ENCODE measurements at places on chromosomes 11 and 22. TPM values are rescaled to one million over a fixed set of nuclear protein-coding genes. Genes with fewer than 3 reads are reported as not detected.

- DNase-seq, result no peak
- H3K36me3 ChIP-seq, result no peaks in the 10 kb centered on the region
- no peaks in the 10 kb centered on the region for H3K27me3 ChIP-seq
Measured at GRCh38 chr11:13685461-13686108, 17.1 kb downstream of the FAR1 start.

CASP5 gene
- not detected for total RNA-seq

DNA sequence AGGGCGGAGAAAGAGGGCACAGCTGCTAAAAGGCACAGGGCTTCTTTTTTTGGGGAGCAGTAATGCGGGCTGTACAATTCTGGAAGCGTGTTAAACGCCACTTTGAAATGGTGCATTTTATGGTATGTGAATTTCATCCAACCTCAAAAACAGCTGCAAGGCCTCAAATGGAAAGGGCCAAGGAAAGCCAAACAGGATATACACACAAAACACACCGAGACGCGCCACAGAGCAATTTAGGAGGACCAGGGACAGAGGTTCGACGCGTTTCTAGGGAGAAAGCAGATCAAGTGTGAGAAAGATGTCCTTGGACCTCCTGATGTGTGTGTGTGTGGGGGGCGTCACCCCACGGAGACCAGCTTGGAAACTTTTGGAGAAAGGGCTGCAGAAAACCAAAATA, 31.1 kb downstream of the TSPAN4 start:
- no peaks in the 10 kb centered on the region for H3K36me3 ChIP-seq
- no peak for DNase-seq
- H3K4me1 ChIP-seq, result no peaks in the 10 kb centered on the region
- no peak overlapping the region for H3K4me3 ChIP-seq
- H3K27ac ChIP-seq, result no peak overlapping the region

DNA sequence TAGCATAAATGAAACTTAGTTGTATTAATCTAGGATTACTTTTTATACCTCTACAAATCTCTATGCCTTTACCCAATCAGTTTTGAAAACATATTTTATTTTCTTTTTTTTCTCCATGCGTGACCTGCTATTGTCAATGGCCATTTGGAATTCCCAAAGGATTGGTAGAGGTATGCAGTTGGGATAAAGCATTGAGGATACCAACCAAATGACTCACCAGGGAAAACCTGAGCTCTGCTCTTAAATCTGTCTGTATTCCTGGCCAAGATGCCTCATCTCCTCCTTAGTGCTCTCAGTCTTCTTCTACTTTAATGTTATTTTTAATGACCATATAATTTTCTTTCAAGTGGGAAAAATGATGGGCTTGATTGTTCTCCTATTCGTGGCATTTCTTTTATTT, 61.9 kb downstream of the EHF start:
- no peaks in the 10 kb centered on the region for H3K27me3 ChIP-seq
- H3K4me1 ChIP-seq, result no peaks in the 10 kb centered on the region

KIRREL3 gene
- not detected for total RNA-seq

- no peaks in the 10 kb centered on the region for H3K4me1 ChIP-seq
- no peaks in the 10 kb centered on the region for H3K27me3 ChIP-seq
- H3K36me3 ChIP-seq, result no peaks in the 10 kb centered on the region
Measured at GRCh38 chr11:116938471-116939070, 101.1 kb upstream of the APOA1 start.

ARHGAP20 gene
- 3.4 TPM for total RNA-seq

DNA sequence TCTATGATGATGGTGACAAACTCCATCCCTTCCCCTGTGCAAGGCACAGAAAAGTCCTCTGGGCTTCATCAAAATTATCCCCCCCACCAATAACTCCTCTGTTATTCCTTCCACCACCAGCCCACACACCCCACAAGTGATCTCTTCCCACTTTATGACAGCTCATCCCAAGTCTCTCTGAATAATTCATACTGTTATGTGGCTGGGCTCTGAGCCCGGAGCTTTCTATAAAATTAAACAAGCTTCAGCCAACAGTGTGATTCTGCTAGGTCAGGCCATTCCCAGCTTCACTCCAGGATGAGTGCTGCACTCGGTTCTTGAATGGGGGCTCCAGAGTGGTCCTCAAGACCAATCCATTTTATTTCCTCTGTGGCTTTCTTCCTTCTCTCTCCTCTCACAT, 83.0 kb downstream of the INSC start:
- H3K27me3 ChIP-seq, result no peaks in the 10 kb centered on the region
- DNase-seq, result no peak
- no peaks in the 10 kb centered on the region for H3K36me3 ChIP-seq
- H3K4me1 ChIP-seq, result no peaks in the 10 kb centered on the region

- H3K27me3 ChIP-seq, result no peaks in the 10 kb centered on the region
- no peak overlapping the region for H3K4me3 ChIP-seq
- no peak overlapping the region for H3K27ac ChIP-seq
- no peaks in the 10 kb centered on the region for H3K36me3 ChIP-seq
Measured at GRCh38 chr11:124493016-124493655, 47.6 kb upstream of the OR8B8 start.

OR10D3 gene
- total RNA-seq, result not detected

- H3K36me3 ChIP-seq, result no peaks in the 10 kb centered on the region
- H3K27ac ChIP-seq, result no peak overlapping the region
- no peak overlapping the region for H3K4me3 ChIP-seq
- no peak for DNase-seq
Measured at GRCh38 chr22:22094514-22094913, 111.9 kb upstream of the TOP3B start.

DNA sequence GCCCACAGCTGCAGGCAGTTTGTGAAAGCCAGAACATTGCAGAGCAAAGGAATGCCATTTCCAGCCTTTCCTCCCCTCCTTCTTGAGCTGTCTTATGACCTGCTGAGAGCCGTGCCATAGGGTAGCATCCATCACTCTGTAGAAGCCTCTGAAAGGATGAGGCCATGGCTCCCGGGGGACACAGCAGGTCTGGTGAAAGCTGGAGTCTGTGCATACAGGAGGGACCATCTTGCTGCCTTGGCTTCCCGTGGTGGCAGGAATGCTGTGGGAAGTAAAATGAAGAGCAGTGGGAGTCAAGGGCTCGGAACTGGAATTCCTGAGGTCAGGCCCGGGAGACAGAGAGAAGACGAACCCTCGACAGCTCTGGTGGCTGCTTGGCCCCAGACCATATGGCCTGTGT, 30.9 kb downstream of the ANO1 start:
- H3K27me3 ChIP-seq, result no peaks in the 10 kb centered on the region
- no peak overlapping the region for H3K4me3 ChIP-seq
- DNase-seq, result no peak
- no peaks in the 10 kb centered on the region for H3K36me3 ChIP-seq
- H3K4me1 ChIP-seq, result no peaks in the 10 kb centered on the region

- H3K4me3 ChIP-seq, result peak overlapping the region; percentile 100
- no peaks in the 10 kb centered on the region for H3K36me3 ChIP-seq
- H3K4me1 ChIP-seq, result peaks cover 54% of the 10 kb centered on the region
- H3K27ac ChIP-seq, result peak overlapping the region; percentile 99
- no peak for DNase-seq
Measured at GRCh38 chr22:42648368-42649245, 585 bp downstream of the CYB5R3 start.

DNA sequence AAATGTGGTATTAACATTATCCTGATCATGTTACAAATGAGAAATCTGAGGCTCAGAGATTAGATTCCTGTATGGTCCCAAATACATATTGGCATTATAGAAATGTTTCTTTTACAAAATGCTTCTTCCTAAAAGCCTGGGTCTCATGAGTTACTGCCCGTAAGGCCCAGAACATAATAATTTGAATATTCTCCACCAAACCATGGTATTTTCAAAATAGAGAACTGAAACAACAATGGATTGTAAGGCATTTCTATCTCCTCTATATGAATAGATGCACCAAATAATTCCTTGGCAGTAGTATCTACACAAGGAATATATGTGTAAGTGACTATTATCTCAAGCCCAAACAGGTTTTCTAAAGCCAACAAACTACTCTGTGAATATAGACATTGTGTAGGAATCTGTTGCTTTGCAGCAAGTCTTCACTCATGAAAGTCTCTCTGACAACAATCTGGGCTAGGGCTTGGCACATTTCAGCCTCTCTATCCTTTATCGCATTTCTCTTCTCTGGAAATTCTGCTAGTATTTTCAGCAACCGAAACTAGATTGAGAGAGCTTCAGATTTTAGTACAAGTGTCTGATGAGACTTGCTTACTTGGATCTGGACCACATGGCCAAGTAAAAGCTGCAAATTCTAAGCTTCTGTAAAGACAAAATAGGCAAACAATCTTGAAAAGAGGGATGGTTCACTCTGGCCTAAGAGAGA, 112.8 kb upstream of the ARHGAP20 start:
- no peak overlapping the region for H3K4me3 ChIP-seq
- H3K27ac ChIP-seq, result no peak overlapping the region
- H3K27me3 ChIP-seq, result no peaks in the 10 kb centered on the region
- no peaks in the 10 kb centered on the region for H3K36me3 ChIP-seq
- no peaks in the 10 kb centered on the region for H3K4me1 ChIP-seq

NCR3LG1 gene
- 2.2 TPM for total RNA-seq
